NCI-H510A (cell line): ENCODE measurements at places on chromosomes 16 and 17.

DNA sequence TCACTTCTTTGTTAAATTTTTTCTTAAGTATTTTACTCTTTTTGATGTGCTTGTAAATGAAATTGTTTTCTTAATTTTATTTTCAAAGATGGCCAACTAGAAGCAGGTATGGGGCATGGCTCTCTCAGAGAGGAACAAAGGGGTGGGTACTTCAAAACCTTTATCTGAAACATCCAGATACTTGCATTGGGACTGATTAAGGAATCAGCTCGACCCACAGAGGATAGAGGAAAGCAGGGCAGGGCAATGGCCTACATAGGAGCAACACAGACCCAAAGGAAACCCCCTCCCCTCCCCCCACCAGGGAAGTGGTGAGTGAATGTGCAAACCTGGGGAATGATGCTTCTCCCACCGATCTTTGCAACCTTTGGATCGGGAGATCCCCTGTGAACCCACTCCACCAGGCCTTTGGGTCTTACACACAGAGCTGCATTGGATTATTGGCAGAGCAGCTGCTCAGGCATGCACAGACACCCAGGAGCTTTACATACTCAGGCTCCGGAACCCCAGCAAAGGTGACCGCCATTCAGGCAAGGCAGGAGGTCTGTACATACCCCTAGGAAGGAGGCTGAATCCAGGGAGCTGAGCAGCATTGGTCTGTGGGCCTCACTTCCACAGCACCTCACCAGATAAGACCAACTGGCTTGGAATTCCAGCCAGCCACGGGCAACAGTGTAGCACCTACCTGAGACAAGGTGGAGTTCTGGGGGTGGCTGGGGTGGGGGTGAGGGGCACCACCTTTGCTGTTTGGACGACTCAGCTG lies 3.0 kb upstream of the CCR7 start:
- DNase-seq: no peak

- DNase-seq: no peak
Observed at GRCh38 chr17:46832331-46832821, 13.9 kb upstream of the WNT3 start.

GRCh38 chr17:82640036-82640435 lies 8.2 kb downstream of the WDR45B start:
- DNase-seq: no peak

- no peak for DNase-seq
Observed at GRCh38 chr16:3754081-3754703, 36.9 kb upstream of the TRAP1 start.

- DNase-seq: no peak
Observed at GRCh38 chr17:29772981-29773380, 150.3 kb upstream of the CORO6 start.

DNA sequence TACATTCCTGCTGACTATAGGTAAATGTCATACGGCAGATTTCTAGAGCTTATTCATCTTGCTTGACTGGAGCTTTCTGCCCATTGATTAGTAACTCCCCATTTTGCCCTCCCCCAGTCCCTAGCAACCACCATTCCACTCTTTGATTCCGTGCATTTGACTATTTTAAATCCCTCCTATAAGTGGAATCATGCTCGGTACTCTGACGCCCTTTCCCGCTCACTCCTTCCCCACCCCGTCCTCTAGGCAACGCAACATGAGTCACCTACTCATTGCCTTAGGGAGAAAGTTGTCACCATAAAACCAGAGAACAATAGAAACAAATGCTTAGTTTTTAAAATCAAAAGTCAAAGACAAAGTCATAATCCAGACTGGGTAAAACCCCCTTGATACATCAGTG lies 45.5 kb upstream of the RBBP6 start:
- no peak for DNase-seq

GRCh38 chr17:7932949-7933348 lies 943 bp downstream of the CNTROB start:
- no peak for DNase-seq

DNA sequence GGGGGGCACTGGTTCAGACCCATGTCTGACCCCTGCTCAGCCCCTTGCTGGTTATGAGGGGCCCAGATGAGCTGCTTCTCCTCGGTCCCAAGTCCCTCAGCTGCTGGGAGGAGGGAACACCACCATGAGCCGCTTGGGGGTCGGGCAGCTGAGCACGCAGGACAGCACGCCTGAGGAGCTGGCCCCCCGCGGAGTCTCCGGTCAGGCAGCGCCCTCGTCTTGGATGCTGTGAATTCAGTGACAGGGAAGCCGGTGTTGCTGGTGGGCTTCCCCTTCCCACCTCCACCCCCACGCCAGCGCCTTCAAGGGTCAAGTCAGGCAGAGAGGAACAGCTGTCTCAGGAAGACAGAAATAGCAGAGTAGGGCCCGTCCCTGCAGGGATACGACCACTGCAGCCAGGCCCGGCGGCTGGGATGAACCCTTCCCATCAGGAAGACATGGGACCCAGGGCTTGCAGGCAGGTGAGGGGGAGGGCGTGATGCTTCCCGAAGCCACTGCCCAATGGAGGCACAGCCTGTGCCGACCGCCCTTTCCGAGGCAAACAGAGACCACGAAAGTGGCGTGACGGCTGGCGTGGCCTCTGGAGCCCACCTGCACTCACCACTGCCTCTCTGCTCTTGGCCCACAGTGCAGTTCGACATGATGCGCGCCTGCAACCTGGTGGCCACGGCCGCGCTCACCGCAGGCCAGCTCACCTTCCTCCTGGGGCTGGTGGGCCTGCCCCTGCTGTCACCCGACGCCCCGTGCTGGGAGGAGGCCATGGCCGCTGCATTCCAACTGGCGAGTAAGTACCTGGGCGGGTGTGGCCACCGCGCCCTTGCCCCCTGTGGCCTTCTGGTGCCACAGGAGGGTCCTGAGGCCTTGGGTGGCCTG lies 8.1 kb downstream of the TMEM204 start:
- no peak for DNase-seq

DNA sequence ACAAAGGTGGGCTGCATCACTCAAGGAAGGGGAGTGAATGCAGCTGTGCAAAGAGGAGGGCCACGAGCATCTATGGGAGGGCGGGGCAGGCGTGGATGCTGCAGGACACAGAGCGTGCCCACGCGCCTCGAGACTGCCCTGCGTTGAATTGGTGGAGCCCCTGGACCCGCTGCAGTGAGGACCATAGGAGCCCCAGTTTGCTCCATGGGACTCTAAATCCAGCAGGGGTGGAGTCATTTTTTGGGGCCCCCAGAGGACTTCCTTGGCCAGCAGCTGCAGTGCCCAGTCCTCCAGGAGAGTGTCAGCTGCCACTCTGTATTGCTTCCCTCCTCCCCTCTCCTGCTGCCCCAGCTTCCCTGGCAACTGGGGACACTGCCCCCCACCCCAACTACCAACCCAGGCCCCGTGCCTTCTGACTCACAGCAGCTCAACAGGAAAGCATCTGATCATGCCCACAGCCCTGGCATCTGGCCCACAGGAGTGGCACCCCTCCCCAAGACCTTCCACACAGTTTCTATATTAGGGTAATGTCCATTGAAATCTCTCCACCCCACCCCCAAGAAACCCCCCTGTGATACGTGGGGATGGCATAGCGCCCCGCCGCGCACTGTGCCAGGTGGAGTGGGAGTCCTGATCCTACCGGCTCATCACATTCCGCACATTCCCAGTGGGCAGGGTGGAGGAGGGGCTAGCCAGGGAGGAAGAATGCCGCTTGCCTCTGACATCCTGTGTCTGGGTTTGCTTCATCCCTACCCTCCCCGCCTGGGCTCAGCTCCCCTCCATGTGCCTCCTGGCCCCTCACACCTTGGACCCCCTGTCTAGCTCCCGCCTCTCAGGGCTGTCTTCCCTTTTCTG lies 27.8 kb upstream of the ITGA3 start:
- no peak for DNase-seq

DNA sequence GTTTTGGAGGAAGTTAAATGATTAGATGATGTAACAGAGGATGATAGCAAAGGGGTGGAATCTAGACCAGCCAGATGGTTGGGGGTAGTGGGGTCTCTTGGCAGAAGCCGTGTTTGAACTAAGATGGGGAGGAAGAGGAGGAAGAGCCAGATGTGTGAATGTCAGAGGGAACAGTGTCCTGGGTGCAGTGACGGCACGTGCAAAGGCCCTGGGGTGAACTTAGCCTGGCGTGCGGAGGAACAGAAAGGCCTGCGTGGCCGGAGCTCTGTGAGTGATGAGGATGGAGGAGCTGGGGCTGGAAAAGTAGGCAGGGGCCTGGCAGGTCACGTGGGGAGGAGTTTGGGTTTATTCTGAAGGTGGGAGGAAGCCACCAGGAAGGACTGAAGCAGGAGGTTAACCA lies 26.4 kb upstream of the RMI2 start:
- no peak for DNase-seq

- DNase-seq: no peak
Observed at GRCh38 chr17:80260791-80261158, at the start of gene RNF213. Gene RNF213 (plus strand): TSS chr17:80260852. CDS start chr17:80263682, 2,830 bp downstream.

DNA sequence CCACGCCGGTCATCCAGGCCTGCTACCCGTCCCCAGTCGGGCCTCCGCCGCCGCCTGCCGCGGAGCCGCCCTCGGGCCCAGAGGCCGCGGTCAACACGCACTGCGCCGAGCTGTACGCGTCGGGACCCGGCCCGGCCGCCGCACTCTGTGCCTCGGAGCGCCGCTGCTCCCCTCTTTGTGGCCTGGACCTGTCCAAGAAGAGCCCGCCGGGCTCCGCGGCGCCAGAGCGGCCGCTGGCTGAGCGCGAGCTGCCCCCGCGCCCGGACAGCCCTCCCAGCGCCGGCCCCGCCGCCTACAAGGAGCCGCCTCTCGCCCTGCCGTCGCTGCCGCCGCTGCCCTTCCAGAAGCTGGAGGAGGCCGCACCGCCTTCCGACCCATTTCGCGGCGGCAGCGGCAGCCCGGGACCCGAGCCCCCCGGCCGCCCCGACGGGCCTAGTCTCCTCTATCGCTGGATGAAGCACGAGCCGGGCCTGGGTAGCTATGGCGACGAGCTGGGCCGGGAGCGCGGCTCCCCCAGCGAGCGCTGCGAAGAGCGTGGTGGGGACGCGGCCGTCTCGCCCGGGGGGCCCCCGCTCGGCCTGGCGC lies 2.4 kb downstream of the HIC1 start:
- DNase-seq: no peak

- no peak for DNase-seq
Observed at GRCh38 chr17:42422412-42422957, 571 bp downstream of the CAVIN1 start.

DNA sequence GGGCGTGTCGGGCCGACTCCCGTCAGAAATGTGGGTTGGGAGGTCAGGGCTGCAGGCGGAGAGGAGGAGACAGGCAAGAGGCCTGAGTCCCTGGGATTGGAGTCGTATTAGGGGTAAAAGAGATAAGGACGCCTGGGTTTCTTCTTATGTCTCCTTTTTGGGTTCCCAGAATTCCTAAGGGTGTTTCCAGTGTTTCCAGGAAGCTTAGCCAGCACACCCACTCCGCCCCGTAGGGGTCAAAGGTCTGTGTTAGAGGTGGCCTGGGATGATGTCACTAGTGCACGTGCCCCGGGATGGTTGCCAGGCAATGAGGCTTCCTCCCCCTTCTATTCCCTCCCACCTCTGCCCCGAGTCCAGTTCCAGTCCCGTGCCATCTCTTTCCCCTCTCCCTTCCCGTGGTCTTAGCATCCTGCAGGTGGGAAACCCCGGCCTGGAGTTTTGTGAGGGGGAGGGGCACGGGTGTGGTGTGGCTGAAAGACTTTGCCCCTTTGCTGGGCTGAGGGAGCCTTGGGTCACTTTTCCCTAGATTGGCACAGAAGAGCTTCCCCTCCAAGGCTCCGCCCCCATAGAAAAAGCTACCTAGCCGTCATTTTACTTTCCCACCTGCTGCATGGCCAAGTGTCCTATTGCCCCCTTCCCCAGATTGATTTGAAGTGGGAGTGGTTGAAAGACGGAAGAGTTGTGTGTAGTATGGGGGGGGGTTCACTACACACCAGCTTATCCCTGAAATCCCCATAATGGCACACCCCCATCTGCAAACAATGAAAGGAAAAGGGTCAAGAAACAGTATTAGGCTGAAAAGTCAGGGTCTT lies 2.8 kb downstream of the KDM6B start:
- peak; percentile 98 for DNase-seq

DNA sequence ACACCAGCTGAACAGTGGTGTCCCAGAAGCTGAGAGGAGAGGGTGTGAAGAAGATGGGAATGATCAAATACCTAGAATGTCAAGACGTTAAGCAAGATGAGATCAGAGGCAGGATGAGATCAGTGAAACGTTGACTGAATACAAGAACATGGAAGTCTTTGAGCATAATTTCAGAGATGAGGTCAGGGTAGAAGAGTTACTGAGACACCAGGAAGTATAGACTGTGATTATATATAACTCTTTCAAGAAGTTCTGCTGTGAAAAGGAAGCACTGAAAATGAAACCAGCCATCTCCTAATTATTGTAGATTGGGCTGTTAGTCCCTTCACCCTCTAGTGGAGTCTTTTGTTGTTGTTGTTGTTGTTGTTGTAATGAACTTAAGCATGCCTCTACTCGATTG lies 9.1 kb downstream of the SHCBP1 start:
- DNase-seq: no peak

DNA sequence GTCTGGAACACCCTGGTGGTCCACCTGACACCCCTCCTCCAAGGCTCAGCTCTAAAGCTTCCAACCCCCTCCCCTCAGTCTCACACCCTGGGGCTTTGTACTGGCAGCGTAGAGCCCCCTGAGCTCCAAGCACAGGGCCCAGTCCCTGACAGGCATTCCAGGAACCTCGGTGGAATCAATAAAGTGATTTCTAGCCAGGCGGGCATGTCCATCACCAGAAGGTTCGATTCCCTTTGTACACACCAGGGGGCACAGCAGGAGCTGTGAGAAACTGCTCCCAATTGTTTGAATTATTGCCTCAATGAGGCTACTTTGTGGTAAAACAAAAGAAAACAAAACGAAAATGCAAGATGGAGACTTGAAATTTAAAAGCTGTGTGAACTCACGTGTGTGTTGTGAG lies 51.8 kb downstream of the SMPD3 start:
- DNase-seq: no peak

GRCh38 chr17:78933959-78934568 lies 8.9 kb upstream of the TIMP2 start:
- peak; percentile 87 for DNase-seq

- DNase-seq: no peak
Observed at GRCh38 chr17:83110735-83111134, 31.3 kb downstream of the METRNL start.

DNA sequence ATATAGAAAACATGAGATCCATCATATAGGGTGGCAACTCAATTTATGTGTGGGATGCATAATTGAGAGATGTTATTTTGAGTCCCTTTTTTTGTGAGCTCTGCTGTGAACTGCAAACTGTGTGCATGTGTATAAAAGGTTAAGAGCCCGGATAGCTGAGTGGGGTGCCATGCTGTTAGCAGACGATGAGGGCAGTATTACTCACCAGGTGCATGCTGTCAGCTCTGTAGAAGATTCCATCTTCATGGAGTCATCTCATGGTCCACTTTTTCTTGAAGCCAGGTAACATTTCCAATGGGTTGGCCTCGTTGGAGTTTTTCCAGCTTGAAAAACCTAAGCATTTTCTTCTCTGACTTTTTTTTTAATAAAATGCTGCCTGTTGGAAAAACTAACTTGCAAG lies 43.0 kb upstream of the RHBDL3 start:
- no peak for DNase-seq

GRCh38 chr17:68346448-68346847 lies 55.2 kb downstream of the ARSG start:
- DNase-seq: no peak

- DNase-seq: no peak
Observed at GRCh38 chr16:60001523-60001922, 1267.4 kb upstream of the GOT2 start.
